CD8-positive, alpha-beta memory T cell (primary cell): ENCODE measurements at places on chromosomes 6 and 20. TPM values are rescaled to one million over a fixed set of nuclear protein-coding genes. Genes with fewer than 3 reads are reported as not detected.

DNA sequence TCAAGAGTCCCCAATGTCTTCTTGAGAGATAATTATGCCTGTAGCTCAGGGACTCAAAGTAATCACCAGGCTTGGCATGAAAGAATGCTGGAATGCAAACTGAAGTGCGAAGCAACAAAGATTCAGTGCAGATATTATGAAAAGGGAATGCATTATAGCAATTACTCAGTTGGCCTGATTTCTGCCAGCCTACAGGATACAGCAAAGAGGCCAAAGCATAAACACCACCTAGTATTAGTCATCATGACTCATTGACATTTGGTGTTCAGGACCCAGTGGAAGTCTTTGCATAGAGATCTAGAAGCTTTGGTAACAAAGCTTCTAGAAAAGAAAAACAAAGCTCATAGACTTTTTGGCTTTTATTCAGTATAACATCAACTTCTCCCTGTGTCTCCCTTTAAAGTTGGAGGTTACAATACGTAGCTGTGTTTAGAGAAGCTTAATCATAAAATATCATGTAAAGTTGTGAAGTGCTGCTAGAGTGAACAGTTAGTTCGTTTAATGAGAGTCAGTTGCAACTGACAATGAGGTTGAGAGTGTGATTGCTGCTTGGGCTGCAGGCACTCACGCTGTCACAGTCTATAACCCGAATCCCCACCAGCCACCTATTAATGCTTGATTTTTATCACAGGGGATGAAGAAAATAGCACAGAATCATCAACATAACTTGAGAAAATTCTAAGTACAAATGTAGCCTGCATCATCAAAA, 932.7 kb downstream of the TFAP2A start:
- no peak for DNase-seq

DNA sequence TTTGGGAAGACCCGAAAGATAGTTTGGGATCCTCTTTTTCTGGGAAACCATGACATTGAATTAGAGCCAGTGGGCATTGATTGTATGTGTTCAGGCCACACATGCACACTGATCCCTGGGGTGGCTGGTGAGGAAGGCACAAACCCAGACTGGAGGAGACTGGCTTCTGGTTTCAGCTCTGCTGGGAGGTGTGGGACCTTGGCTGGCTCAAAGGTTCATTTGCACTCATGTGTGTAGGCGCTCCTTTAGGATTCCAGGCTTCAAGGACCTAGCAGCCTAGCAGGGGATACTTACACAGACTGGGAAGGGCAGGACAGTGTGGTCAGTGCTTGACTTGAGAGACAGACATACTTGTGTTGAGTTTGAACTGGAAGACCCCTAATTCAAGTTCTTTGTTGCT, 7.2 kb downstream of the RIN2 start:
- no peak for DNase-seq

The ADGRB3 gene
- not detected for total RNA-seq

- DNase-seq = no peak
Observed at GRCh38 chr6:26420688-26421171, 18.7 kb downstream of the BTN3A1 start.

The TMEM181 gene
- total RNA-seq = 16.0 TPM

DNA sequence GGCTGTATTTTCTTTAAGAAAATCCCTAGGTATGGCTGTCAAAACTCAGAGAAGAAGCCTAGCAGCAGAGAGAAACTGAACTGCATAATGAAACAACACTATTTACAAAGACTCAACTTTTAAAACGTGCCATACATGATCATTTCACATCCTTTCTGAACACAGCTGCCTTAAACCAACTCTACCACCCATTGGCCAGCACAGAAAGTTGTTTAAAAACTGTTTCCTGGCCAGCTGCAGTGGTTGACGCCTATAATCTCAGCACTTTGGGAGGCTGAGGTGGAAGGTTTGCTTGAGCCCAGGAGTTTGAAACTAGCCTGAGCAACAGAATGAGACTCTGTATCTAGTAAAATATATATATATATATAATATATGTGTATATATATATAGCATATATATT, 336.4 kb upstream of the SOX4 start:
- no peak for DNase-seq

The TRIM15 gene
- not detected for total RNA-seq

DNA sequence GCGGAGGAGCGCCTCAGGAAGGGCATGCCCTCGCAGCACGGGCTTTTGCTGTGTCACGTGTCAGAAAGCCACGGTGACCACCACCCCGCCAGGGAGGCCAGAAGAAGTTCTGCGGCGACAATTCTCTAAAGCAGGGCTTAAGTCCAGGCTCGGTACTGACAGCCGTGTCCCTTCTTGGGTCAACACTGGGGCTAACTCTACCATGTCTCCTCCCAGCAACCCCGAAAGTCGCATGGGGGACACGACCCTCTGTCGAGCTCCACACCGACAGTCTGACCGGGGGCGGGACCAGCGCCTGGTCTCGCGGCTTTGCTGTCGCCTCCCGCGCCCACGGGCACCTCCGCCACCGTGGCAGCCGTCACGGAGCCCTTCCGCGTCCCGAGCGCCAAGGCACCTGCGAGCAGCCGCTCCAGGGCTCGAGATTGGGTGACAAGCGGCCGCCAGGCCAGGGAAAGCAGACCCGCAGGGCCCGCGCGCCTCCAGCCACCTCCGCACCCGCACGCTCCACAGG, 534 bp downstream of the NANP start:
- peak; percentile 2 for DNase-seq

The KCNK5 gene
- 27.6 TPM for total RNA-seq

GRCh38 chr20:12243327-12243726, 325.6 kb downstream of the BTBD3 start:
- DNase-seq = no peak

GRCh38 chr6:73169633-73170032, 55.7 kb downstream of the KHDC1L start:
- DNase-seq = no peak

GRCh38 chr20:44034965-44035635, 120.4 kb downstream of the TOX2 start:
- DNase-seq = no peak

The ATP6V1G2 gene
- total RNA-seq = 0.94 TPM

The HTR1E gene
- not detected for total RNA-seq

DNA sequence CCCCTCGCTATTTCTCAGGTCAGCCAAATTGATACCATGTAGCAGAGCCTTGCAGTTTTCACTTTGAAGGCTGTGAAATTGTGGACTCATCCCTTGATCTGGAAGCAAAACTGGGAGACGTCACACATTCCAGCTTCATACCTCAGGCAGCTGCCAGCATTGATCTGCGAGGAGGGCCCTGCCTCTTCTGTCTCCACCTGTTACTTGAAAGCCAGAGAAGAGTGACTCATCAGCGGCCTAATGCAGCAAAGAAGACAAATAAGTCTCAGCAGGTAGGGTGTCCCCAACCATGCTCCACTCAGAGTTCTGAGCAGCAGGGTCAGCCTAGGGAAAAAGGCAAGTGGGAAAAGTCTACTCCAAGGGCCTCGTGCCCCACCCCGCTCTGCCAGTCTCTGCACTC, 69.4 kb upstream of the BMP2 start:
- no peak for DNase-seq

DNA sequence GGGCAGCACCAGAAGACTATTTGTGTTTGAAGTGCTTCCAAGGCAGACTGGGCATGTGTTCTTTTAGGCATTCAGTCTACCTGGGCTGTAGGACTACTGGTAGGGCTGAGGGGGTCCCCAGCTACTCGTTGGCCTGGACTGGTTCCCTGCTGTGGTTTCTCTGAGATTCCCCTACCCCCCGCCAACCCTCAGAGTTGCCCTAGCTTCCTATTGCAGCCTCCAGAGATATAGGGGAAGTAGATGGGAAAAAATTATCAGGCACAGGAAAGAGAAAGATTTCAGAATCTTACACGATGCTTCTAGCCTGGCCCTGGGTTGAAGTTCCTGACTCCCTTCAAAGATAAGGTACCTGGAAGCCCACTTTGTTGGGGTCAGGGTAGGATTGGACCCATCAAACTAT, 22.5 kb downstream of the BRPF3 start:
- DNase-seq = no peak

DNA sequence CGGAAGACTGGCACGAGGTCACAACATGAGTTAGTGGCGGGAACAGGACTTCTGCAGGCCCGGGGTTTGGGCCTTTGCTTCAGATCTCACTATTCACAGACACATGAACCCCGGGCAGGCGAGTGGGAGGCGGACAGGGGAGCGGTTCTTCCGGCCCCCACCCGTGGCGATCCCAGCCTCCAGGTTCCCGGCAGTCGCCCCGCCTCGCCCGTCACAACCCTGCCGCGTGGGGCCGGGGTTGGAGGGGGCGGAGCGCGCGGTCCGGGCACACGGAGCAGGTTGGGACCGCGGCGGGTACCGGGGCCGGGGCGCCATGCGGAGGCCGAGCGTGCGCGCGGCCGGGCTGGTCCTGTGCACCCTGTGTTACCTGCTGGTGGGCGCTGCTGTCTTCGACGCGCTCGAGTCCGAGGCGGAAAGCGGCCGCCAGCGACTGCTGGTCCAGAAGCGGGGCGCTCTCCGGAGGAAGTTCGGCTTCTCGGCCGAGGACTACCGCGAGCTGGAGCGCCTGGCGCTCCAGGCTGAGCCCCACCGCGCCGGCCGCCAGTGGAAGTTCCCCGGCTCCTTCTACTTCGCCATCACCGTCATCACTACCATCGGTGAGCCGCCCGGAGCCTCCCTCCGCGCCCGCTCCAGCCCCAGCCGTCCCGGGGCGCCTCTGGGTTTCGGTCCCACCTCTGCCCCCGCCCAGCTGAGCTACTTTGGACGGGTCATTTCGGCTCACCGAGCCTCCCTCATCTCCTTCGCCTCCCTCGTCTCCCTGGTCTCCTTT, at the start of gene KCNK15:
KCNK15 (plus strand) TSS at position 268 of the 769 bp plus-strand sequence; CDS start at position 314, 46 bp downstream.
- no peak for DNase-seq

DNA sequence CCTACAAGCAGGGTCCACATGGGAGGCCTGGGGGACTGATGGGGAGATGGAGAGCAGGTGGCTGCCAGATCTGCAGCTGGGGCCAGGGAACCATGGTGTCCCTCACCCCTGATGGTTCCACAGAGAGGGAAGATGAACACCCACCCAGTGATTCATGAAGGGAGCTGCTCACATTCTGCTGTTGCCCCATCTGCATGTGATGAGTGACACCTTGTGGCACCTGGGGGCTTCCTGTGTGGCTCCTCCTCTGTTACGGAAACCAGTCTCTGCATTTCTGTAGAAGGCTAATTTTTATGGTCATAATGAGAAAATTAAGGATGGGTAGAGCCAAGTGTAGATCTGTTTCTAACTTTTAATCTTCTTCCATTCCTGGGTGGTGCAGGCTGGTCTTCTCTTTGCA, 217.1 kb downstream of the SMOC2 start:
- no peak for DNase-seq

DNA sequence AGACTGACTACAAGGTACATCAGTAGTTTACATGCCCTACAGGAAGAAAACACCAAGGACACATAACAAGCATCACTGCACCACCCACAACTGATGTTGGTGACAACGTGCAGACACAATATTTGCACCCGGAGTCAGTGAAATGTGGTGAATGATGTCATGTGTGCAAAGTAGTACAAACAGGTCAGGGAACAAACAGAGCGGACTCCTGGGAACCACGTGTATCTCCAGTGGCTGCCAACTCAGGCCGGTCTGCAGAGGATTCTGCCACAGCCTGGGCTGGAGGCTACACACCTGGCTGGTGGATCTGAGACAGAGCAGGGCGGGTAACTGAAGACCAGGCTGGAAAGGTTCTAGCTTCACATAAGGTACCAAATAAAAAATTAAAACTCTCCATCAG, 28.2 kb upstream of the RPS6KA2 start:
- DNase-seq = no peak

- no peak for DNase-seq
Observed at GRCh38 chr20:8527998-8528723, 396.1 kb downstream of the PLCB1 start.

DNA sequence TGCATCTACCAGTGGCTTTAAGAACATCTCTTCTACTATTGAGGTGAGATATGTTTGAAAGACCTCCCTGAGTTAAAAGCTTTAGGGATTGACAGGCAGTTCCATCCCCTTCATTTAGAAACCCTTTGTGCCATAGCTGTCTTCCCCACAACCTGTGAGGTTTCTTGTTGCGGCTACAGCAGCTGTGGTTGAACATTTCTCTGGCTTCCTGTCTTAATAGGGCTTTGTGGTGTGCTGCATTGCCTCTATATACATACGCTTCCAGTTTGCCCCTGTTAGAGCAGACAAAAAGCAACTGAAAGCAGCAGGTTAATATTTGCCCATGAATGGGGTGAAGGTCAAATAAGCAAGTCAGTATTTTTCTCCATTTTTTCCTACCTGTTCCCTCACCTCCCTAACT, 210.2 kb downstream of the TMEM200A start:
- DNase-seq = peak; percentile 75

GRCh38 chr6:34028691-34029360, 117.1 kb downstream of the GRM4 start:
- DNase-seq = no peak

DNA sequence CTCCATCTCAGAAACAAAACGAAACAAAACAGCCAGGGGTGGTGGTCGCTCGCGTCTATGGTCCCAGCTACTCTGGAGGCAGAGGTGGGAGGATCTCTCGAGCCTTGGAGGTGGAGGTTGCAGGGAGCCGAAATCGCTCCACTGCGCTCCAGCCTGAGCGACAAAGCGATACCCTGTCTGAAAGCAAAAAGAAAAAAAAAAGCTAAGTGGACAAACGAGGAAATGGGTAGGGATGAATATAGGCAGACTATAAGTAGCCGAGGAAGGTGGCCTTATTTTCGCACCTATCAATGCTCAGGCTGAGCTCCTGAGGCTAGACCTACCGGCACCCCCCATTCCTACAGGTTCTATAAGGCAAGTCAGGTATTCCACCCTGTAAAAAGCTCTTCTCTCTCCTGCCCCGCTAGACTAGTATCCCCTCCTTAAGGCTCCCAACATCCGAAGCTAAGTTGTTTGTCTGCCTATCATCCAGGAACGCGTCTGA, 650 bp upstream of the CASP8AP2 start:
- peak; percentile 16 for DNase-seq

DNA sequence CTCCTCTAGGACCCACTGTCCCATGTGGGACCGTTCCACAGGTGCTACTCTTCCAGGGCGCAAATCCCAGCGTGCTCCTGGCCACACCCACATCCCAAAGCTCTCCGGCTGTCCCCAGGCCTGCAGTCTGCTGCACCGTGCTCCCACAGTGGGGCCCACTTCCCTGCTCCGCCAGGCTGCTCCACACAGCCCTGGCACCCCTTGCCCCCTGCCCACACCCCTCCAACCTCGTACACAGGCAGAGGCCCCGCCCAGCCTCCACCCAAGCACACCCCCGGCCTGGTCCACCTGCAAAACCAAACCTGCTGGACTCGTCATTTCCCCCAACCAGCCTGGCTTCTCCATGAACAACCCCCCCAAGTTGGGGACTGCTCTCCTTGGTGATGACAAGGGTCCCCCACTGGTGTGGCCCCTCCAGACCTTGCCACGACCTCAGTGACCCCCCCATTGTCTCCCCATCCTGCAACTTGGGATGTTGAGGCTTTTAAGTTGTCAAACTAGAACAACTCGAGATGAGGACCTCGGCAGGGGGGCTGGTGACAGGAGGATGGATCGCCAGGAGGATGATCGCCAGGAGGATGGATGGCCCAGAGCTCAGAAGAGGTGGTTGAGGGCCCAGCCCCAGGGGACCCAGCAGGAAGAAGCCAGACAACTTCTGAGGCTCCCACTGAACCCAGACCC, 27.1 kb downstream of the YTHDF1 start:
- no peak for DNase-seq

The PNLDC1 gene
- 0.39 TPM for total RNA-seq

- DNase-seq = no peak
Observed at GRCh38 chr20:20181322-20181721, 129.0 kb downstream of the CFAP61 start.

The RFX6 gene
- total RNA-seq = not detected

The MMP24 gene
- 0.07 TPM for total RNA-seq
